ENCODE measurements at places on chromosomes 12 and 14.

GRCh38 chr12:114625294-114625851, 58.6 kb downstream of the TBX3 start:
- no peak for DNase-seq

- no peak for DNase-seq
These were observed 187.0 kb downstream of the SPTSSA start for GRCh38 chr14:34275078-34275477.

GRCh38 chr12:78470354-78471195, 394.0 kb upstream of the SYT1 start:
- DNase-seq: no peak

DNA sequence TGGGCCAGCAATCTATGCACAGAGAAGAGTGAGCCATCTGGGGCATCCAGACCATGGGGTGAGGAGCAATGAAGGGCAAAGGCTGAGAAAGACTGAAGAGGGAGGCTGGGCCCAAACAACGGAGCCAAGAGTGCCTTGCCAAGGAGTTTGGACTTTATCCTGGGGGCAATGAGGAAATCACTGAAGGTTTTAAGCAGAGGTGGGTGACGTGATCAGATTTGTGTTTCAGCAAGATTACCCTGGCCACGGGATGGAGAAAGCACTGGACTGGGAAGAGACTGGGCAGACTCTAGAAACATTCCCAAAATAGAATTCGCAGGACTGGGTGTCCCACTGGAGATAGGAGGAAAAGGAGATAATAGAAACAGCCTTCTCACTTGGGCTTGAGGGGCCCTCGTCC, 65.3 kb downstream of the DPF3 start:
- no peak for DNase-seq

DNA sequence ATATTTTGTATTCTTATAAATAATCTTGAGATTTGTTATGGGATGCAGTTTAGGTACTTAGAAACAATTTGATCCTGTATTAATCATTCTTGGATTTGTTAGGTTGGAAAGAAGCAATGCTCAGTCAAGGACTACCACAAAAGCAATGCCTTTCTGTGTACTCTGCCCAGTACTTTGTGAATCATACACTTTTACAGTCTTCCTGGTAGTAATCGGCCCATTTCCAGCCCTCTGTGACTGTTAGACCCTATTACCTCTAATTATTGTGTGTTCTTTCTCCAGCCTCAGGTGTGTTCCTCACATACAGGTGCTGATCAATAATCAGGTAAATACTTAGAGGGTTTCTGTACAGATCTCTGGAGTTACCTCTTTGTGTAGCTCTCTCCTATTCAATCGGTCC, 609.0 kb downstream of the KCNH5 start:
- no peak for DNase-seq

DNA sequence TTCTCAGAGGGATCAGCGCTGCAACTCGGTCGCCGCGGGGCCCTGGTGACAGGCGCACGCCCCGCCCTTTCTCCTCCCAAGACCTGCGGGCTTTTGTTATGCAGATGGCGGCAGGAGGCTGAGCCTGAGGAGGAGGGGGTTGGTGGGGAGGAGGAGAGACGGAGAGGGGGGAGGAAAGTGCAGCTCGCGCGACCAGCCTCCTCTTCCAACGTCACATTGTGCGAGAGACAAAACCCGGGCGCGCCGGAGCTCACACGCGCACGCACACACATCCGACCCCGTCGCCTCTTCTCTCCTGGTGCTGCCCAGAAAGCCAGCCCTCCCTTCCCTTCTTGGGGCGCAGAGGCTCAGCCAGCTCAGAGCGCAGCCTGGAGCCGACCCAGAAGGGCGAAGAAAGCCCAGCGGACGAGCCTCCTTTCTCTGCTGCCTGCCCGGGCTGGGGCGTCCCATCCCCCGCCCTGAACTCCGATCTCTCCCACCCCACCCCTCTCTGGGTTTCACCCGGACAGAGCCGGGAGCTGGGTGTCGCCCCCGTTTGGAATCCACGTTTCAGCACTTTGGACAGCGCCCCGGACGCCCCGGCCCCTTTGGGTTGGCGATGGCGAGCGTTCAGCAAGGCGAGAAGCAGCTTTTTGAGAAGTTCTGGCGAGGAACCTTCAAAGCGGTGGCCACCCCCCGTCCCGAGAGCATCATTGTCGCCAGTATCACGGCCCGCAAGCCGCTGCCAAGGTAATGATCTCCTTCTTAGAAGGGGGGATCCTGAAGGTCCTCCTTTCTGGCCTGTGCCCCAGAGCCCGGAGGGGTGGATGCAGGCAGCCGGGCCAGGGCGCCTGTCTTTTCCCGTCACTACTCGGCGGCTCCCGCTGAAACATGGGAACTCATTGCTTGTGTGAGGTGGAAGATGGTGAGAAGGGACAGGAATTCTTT, at the start of gene SRRM4:
SRRM4 (plus strand) TSS at position 257 of the 927 bp plus-strand sequence; CDS start at position 599, 342 bp downstream.
- DNase-seq: no peak

GRCh38 chr12:95198914-95199313, 18.4 kb downstream of the FGD6 start:
- no peak for DNase-seq

- DNase-seq: no peak
These were observed 124.2 kb downstream of the SRGAP1 start for GRCh38 chr12:63968673-63969072.

DNA sequence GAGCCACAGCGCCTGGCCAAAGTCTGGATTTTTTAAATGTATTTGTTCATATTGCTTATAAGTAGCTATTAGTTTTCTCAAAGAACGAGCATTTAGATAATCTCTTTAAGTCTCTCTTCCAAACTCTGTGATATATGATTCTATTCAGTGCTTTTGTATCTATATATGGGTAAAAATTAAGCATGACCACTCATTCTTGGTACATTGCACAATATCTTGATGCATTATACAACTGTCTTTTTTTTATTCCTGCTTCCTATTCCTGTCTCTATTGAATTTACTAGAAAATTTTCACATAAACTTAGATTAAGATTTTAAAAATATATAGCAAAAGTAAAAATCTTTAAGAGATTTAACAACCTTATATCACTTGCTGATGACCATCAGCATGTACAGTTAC, 29.1 kb downstream of the SOCS2 start:
- no peak for DNase-seq

DNA sequence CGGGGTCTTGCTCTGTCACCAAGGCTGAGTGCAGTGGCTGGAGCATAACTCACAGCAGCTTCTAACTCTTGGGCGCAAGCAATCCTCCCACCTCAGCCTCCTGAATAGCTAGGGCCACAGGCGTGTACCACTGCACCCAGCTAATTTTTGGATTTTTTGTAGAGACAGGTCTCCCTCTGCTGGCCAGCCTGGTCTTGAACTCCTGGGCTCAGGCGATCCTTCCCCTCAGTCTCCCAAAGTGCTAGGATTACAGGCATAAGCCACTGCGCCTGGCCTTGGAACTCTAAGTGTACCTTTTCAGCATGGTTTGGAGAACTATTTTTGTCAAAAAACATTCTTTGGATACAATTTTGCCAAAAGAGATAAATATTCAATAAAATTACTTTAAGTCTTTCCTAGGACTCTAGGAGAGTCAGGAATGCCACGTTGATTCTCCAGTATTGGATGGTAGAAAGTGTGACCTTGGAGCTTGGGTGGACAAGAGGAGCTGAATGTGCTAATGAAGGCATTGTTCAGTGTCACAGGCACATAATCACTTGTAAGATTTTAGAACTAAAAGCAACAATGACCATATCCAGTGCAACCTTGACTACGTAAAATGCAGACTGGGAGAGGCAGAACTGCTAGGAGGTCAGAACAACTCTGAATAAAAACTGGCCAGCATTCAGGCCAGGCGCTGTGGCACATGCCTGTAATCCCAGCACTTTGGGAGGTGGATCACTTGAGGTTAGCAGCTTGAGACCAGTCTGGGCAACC, 2.8 kb downstream of the SRSF9 start:
- peak; percentile 29 for DNase-seq

- DNase-seq: no peak
These were observed 13.2 kb downstream of the PGF start for GRCh38 chr14:74942181-74942580.

- DNase-seq: no peak
These were observed 111.5 kb downstream of the NT5DC3 start for GRCh38 chr12:103729499-103729898.
